Regular cardiac myocyte (primary cell): ENCODE measurements at places on chromosomes 1 and 21. TPM values are rescaled to one million over a fixed set of nuclear protein-coding genes. Genes with fewer than 3 reads are reported as not detected.

Gene A3GALT2
- total RNA-seq, result 0.28 TPM in 1 of 2 replicates, not detected in the other

Gene PRKCZ
- total RNA-seq, result 3.3 and 3.7 TPM in 2 replicates

Gene FOXO6
- under 0.01 TPM in 1 of 2 replicates, not detected in the other for total RNA-seq

Gene KMO
- total RNA-seq, result 0.56 and 0.96 TPM in 2 replicates

Gene ARHGEF10L
- total RNA-seq, result 18.6 and 20.1 TPM in 2 replicates

Gene MFSD2A
- 5.4 and 6.1 TPM in 2 replicates for total RNA-seq

Gene NR1I3
- not detected in 2 replicates for total RNA-seq

Gene OR14K1
- total RNA-seq, result not detected in 2 replicates

Gene CFHR3
- total RNA-seq, result not detected in 2 replicates

Gene SPATA45
- 1.1 TPM in 1 of 2 replicates, not detected in the other for total RNA-seq

Gene FAM89A
- 2.1 and 5.9 TPM in 2 replicates for total RNA-seq

Gene NLRP3
- total RNA-seq, result 0.19 TPM in 1 of 2 replicates, not detected in the other

Gene TINAGL1
- 369 and 742 TPM in 2 replicates for total RNA-seq
